SW480 (cell line): ENCODE measurements at places on chromosomes 1 and 21.

DNA sequence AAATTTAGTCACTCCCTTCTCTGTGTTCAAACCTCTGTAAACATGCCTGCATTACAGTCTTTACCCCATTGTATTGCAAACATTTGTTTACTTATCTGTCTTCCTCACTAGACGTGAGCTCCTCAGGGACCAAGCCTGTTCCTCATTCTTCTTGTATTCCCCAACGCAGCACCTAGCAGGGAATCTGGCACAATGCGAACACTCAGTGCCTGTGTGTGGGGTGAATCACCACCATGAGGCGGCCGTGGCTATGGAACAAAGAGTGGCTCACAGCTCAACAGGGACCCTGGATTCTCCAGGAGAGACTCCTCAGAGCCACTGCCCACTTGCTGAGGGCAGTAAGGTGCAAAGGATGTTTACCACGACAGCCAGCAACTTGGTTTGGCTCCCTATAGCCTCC, 95.9 kb downstream of the DDX20 start:
- no peak for DNase-seq

DNA sequence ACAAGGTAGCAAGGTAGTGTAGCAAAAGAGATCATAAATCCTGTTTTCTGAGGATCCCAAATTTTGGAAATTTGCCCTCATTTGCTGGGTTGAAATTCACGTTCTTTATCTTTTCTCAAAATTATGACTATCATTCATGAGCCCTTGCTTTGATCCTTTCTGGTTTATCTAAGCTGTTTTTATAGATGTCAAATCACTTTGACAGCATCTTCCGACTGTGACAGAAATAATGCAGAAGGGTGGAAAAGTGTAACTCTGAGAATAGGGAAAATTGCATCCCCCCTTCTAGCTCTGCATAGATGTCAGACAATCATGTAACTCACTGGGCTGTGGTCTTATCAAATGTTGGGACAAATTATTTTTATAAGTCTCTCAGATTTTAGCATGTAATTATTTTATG, 550.1 kb downstream of the OMA1 start:
- no peak for DNase-seq

- no peak for DNase-seq
These were observed 134.2 kb downstream of the KAZN start for GRCh38 chr1:14732728-14733047.

GRCh38 chr1:54271341-54271740, 71.4 kb downstream of the MRPL37 start:
- DNase-seq = no peak

- no peak for DNase-seq
These were observed 17.2 kb upstream of the SYT14 start for GRCh38 chr1:209920844-209921243.

GRCh38 chr1:1005774-1006304, 5.9 kb upstream of the HES4 start:
- DNase-seq = no peak

GRCh38 chr1:56916630-56917029, 49.2 kb downstream of the C8B start:
- no peak for DNase-seq

DNA sequence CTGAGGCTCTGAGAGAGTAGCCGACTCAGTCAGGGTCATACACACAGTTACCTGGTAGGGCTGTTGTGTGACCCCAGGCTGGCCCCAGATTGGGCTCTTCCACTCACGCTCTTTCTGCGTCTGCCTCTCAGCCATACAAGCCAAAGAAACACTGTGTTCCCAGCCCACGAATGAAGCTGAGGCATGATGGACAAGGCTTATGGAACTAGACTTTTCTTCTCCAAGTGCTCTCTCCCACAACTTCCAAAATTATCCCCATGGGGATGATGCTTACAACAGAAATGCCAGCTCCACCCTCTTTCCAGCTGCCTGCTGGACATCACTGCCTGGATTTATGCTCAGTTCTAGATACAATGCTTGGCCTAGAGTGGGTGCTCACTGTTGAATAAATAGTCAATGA, 102.8 kb upstream of the JUN start:
- DNase-seq = no peak

GRCh38 chr1:212610575-212610967, 2.0 kb downstream of the ATF3 start:
- DNase-seq = no peak

- peak; percentile 61 for DNase-seq
These were observed 55.5 kb downstream of the GABPA start for GRCh38 chr21:25790122-25790877.

DNA sequence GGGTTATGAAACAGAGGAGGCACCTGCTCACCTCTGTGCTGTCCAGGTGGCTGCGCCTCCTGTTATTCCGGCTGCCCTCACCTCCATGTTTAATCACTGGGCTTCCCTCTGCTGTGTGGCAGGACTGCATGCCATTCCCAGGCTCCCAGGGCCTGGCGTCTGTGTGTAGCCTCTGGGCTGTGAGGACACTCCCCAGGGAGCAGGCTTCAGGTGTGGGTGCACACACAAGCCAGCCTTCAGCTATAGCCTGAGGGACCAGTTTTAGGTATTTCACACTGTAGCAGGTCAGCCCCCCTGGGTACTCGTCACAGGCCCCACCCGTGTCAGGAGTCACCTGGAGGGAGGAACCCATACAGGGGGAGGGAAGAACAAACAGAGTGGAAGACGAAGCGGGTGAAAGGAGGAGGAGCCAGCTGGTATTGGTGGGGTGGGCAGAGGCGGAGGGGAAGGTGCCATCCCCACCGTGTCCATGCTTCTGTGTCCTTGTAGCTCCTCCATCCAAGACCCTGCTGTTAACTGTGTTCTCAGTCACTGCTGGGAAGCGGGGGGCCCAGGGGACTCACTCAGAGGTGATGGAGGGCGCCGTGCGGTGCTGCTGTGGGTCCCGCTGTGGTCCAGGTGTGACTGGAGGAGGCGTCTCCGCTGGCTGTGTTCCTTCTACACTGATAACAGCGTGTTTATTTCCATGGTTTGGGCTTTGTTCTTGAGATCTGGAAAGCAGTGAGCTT, 158.6 kb downstream of the PGBD5 start:
- no peak for DNase-seq

DNA sequence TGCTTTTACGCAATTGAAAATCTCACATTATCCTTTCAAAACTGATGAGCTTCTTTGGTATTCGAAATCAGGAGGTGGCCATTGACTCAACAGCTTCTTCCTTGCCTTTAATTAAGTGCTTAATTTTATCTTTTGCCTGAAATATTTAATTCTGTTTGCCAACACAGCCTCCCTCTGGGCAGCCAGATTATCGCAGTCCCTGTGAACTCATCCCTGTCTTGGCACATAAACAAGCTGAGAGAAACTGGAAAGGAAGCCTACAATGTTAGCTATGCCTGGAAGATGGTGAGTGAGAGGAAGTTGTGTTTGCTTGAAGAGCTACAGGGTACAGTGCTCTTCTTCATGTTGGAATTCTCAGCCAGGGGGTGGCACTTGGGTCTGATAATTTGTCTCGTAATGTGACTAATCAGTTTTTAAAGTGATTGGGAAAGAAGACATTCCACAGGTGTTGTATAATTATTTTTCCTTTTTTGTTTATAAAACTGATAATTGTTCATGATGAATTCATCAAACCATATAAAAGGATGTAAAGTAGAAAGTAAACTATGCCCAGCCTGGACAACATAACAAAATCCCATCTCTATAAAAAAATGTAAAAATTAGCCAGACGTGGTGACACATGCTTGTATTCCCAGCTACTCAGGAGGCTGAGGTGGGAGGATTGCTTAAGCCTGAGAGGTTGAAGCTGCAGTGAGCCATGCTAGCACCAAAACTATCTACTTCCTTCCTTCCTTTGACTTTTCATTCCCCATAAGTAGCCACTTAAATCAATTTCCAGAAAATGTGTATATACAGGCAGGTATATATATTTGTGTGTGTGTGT, 90.1 kb upstream of the RAVER2 start:
- DNase-seq = no peak

DNA sequence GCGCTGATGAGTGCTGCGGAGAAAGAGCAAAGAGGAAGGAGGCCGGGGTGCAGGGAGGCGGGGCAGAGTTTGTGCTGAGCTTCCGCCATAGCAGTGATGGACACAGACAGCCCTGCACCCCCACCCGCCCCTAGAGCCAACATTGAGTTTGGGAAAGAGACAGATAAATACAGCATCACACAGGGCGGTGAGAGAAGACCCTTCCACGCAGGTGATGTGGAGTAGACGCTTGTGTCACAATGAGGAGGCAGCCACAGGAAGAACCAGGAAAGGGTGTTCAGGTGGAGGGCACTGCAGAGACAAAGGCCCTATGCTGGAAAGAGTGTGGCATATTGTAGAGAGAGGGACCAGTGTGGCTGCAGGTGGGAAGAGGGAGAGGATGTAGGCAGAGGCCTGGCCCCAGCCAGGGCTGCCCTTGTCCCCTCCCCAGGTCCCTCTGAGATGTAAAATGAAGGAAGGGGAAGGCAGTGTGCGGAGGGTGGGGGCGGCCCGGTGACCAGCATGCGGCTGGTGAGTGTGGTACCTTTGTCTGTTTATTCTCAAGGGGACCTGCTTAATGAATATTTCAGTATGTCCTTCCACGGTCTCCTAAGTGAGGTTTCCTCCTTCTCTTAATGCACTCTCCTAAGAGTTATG, 194.4 kb upstream of the TMEM51 start:
- no peak for DNase-seq

DNA sequence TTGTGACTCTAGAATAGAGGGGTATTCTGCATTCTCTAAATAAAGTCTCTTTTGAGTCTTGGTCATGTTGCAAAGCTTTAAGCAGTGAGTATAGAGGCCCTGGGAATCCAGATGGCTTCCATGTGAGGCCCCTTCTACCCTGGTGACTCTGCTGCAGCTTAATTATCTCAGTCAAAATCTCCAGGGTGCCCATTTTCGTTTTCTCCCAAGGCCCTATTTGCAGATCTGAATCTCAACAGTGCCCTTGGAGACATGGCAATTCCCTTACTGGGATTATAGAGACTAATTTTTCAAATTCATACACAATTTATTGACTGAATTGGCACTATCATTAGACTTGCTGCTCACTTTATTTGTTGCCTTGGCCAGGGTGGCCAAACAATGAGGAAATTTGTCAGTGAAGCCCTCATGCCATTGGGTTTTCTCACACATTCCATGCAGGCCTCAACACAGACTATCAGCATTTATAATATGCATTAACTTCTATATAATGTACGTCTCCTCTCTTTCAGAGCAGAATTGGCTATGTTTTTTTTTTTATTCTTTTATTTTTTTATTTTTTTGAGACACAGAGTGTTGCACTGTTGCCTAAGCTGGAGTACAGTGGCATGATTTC, 35.1 kb downstream of the PROX1 start:
- no peak for DNase-seq

- no peak for DNase-seq
These were observed 68.3 kb downstream of the SSBP3 start for GRCh38 chr1:54337928-54338327.

GRCh38 chr1:154863315-154864174, 6.5 kb downstream of the KCNN3 start:
- DNase-seq = peak; percentile 39

- no peak for DNase-seq
These were observed 8.4 kb downstream of the ETNK2 start for GRCh38 chr1:204143276-204144041.

DNA sequence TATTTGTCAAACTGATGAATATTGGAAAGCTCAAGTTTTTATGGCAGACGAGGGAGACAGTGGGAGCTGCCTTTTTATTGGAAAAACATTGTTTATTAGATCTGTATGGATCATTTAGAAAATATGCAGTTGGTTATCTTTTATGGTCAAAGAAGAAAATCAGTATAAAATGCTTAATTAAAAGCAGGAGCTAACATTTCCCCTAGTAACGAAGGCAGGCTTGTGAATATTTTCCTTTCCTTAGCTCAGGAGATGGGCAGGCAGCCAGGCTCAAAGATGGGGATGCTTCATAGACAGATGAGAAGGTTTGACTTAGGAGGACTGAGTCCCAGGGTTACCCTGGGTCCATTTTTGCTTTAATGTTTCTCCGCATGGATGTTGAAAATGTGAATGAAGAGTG, 26.0 kb downstream of the ROR1 start:
- DNase-seq = no peak

DNA sequence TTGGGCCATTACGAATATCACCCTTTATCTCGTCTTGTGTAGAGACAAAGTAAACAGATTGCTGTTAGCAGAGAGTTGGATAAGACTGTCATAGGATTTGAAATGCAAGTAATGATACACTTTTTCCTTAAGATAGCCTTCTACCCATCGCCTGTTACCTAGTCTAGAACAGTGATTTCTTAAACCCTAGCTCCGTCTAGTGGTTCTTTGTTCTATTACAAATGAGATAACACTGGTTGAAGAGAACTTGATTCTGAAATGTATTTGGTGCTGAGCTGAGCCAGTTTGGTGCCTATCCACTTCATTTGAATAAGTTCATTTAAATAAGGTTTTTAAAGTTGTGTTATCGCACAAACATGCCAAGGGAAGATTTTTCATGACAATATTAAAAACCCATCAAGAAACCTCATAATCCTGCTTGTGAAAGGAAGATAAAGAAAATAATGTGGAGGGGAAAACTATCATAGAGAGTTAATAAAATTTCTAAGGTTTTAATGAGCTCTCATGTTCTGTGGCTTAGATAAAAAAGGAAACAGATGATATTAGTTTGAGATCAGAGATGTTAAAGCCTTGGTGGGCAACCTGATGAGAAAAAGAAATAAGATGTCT, 1.5 kb upstream of the KCNH1 start:
- peak; percentile 70 for DNase-seq

- DNase-seq = no peak
These were observed 182.7 kb downstream of the AJAP1 start for GRCh38 chr1:4837031-4837600.

- DNase-seq = no peak
These were observed 70.5 kb upstream of the CNIH3 start for GRCh38 chr1:224545571-224545970.

GRCh38 chr1:248183996-248184395, 9.4 kb downstream of the OR2M2 start:
- no peak for DNase-seq
